ENCODE measurements at places on chromosomes 12 and 14. TPM values are rescaled to one million over a fixed set of nuclear protein-coding genes. Genes with fewer than 3 reads are reported as not detected.

DHRS4L2 gene
- 49.0 TPM for polyA plus RNA-seq

CD4 gene
- 30.7 TPM for polyA plus RNA-seq

DNA sequence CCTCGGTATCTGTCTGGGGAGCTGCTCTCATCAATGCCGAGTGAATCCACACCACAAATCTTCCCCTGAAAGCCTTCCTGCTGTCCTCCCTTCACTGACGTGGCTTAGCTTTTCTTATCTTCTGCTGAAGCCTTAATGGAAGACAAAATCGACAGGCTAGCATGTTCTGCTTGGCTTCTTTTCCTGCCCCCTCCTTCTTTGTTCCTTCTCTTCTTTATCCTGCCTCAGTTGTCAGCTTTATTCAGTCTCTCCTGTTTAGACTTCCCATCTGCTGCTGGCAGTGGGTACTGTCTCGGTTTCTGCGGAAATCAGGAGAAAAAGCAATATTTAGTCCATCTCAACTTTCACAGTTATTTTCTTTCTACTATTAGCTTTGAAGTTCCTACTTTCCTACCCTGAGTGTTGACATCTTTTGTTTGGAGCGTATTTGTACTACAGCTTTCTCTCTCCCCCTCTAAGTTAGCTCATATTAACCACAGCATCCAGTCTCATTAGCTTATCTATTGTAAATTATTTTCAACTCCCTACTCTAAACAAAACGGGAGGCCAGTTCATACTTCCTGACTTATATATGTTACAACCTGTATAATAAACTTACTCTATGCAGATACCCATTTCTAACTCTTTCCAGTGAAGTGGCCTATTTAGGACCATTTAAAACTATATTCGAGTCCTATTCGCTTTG is 226.0 kb downstream of the DACT1 start:
- no peak for DNase-seq

DNA sequence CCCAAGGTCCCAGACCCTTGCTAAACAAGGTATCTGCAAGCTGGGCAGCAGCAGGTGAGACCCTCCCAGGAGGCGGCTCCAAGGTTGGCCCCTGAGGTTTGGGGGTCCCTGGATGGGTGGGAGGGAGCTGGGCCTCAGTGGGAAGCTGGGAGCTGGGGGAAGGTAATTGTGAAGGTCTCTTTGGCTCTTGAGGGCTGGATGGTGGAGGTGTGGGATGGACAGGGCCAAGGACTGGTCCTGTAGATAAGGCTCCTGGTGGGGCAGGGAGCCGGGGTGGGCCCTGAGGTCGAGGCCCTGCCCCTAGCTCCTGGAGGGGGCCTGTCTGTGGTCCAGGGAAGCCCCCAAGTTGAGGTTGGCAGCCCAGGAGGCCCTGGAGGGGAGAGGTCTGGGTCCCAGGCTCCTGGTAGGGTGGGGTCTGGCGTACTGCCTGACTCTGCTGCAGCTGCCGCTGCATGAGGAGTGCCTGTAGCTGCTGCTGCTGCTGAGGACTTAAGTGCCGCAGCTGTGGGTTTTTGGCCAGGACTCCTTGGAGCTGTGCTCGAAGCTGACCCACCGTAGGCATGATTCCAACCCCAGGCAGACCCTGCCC is 13.1 kb upstream of the PRKAG1 start:
- DNase-seq, result no peak

GRCh38 chr14:28758253-28758884 is 8.2 kb upstream of the FOXG1 start:
- no peak for DNase-seq

DNA sequence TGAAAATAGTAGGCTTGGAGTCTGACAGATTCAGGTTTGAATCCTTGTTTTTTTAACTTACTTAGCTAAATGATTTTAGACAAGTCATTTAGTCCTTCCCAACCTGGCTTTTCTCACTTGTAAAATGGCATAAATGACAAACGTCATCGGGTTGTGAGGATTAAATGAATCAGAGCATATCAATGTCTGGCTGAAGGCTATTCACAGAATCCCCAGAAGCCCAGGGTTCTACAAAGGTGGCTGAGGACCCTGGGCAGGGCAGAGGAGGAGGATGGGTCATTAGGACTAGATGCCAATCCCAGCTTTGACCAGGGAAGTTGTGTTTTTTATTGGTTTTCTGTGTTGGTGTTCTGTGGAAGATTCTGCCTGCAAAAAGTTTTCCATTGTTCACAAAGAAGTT is 7.6 kb upstream of the PTPRB start:
- no peak for DNase-seq

PLA2G1B gene
- polyA plus RNA-seq, result 0.37 TPM

DNA sequence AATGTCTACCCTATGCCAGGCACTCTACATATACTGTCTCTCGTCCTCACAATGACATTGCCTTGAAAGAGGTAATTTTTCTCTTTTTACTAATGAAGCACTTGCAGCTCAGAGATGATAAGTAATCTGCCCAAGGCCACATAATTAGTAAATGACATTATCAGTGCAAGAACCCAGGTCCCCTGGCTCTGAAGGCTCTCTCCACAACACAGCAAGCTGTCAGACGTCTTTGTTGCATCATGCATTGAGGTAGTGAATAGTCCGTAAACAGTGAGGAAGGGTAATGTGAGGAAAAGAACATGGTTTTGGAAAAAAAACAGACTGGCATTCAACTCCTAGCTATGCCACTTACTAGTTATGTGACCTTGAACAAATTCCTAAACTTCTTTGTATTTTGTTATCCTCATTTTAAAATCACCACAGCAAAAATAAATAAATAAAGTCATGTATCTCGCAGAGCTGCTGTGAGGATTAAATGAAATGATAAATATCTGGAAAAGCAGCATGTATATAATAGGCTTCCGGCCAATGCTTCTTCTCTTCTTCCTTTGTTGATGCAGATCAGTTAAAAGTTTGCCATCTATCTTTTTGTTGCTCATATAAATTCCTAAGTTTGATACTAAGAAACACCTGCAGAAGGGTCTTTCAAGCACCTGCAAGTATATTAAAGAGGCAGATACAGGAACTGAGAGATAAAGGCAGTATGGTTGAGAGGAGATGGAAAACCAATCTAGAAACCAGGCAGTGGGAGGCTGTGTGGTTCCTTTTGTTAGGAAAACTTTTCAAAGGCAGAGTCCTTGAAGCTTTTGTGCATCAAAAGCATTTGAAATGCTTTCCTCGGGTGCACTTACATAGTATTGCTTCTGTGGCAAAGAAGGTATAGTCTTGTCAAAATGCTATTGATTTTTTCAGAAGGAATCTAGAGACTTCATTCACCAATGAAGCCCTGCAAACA is 82.8 kb downstream of the BTG1 start:
- DNase-seq, result no peak

FOXN4 gene
- polyA plus RNA-seq, result 1.5 TPM

DNA sequence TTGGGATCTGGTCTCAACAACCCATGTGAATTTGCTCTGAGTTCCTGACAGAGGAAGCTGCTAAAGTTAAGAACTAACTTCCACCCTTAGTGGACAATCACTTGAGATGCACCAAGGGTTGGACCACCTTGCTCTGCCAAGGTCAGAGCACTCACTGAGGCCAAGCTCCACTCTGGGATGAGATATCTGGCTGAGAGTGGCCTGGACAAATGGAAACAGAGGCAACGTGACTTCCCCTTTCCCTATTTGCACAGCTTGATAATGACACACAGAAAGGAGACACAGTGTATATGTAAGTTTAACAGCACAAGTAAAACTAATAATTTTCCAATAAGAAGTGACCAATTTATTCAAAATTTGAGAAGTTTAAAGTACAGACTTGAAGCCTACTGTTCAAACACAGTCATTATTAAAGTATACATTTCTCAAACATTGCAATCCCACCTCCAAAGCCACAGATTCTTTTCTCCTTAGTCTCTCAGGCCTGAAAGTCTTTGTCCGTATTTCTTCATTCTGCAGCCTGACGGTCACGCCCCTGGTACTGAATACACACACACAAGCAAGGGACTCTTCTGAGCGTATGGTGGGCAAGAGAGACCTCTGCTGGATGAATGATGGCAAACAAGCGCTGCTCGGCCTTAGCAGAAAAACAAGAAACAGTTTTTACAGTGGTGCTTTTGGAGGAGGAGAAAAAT is 28.6 kb downstream of the TMEM30B start:
- peak; percentile 59 for DNase-seq

DNA sequence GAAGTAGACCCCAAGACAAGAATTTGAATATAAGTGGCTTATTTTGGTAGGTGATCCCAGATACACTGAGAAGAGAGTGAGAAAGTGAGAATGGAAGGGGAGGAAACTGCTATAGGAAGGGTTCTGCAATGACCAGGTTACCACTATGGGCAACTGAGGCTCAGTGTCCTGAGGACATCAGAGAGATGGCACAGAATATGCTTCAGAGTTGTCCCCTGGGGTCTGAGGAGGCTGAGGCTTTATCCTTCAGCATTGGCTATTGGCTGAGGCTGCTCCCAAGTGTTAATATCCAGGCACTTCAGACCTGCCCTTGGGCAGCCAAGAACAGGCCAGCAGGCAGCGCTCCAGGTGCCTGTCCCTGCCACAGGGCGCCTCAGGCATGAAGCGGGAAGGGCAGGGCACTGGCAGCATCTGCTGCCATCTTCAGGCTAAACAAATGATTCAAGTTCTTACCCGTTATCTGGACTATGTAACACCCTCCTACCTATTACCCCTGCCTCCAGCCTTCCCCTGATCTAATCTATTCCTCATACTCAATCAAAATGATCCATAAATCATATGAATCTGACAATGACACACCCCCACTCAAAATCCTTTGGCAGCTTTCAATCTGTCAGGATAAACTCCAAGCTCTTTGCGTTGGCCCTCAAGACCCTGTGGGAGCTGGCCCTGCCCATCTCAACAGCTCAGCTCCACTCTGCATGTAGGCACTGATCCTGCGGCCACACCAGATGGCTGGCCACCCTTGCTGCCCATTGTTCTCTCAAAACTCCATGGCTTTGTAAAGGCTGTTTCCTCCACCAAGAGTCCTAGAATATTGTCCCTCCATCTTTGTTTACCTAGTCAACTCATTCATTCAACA is 42.4 kb downstream of the CKAP4 start:
- no peak for DNase-seq

GRCh38 chr14:63542231-63542999 is 762 bp downstream of the PPP2R5E start:
- DNase-seq, result no peak

SLC4A8 gene
- 3.4 TPM for polyA plus RNA-seq

SLC17A8 gene
- 0.50 TPM for polyA plus RNA-seq

DNA sequence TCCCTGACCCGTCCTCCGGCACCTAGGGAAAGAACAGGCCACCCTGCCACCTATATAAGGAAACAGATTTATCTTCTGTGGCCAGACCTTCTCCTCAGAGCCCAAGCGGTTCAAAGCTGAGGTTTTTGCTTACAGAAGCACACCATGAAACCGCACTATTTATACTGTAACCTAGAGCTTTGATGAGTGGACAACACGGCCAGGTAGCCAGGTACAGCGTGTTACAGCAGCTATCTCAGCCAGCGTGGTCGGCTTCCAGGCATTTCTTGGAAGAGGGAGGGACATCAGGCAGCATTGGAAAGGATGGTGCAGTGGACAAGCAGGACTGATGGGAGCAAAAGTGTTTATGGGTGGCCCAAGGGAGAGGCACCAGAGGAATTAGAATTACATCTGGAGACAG is 34.4 kb downstream of the TTC7B start:
- DNase-seq, result no peak

DNA sequence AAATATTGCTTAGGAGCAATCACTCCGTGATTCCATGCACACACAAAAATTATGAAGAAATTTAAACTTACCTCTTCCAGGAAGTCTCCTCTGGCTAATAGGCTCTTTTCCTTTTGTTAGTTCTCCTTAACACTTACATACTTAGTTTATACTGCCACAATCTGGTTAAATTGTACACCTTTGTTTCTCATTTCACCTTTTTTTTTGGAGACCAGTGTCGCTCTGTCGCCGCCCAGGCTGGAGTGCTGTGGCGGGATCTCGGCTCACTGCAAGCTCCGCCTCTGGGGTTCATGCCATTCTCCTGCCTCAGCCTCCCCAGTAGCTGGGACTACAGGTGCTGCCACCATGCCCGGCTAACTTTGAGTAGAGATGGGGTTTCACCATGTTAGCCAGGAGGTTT is 2.2 kb upstream of the ANKRD52 start:
- DNase-seq, result no peak

DNA sequence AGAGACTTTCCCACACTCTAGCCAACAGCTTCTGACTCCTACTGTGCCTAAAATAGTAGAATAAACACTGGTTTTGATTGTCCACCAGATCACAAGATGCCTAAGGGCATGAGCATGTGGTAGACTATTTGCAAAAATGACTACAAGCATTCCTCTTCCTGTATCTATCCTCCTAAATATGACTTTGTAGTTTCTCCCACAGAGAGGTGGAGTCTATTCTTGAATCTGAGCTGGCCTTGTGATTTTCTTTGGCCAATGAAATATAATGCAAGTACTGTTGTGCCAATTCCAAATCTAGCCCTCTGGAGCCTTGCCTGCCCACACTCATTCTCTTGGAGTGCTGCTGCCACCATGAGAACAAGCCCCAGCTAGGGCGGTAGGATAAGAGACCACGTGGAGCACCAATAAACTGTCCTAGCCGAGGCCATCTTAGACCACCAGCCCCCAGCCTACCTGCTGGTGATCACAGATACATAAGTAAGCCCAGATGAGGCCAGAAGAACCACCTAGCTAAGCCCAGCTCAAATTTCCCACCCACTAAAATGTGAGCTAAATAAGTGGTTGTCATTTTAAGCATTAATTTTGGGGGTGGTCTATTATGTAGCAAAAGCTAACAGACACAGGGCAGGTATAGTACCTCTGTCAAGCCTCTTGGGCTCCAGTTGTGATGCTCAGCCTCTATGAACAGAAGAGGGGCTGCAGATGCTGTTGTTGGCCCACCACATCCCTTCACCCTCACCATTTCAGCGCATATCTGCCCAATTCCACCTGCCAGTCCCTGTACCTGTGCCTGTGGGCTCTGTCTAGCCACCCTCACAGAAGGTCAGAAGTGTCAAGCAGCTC is 17.9 kb downstream of the ZFP36L1 start:
- DNase-seq, result no peak

DNA sequence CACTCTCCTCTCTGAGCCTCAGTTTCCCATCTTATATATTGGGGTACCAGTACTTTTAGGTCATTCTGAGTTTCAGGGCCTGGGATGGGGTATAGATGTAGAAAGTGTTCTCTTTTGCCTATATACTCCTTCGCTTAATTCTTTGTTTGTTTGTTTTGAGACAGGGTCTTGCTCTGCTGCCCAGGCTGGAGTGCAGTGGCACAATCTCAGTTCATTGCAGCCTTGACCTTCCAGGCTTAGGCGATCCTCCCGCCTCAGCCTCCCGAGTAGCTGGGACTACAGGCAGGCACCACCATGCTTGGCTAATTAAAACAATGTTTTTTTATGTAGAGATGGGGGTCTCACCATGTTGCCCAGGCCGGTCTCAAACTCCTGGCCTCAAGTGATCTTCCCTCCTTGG is 152.1 kb downstream of the AACS start:
- no peak for DNase-seq

GRCh38 chr14:61836184-61836583 is 74.0 kb downstream of the SNAPC1 start:
- DNase-seq, result no peak

SIX1 gene
- 8.3 TPM for polyA plus RNA-seq

ZNF891 gene
- 3.9 TPM for polyA plus RNA-seq

GRCh38 chr12:51820526-51821439 is 27.7 kb downstream of the FIGNL2 start:
- DNase-seq, result peak; percentile 72

- DNase-seq, result no peak
Measured at GRCh38 chr14:105412771-105413543, 6.7 kb upstream of the MTA1 start.

- DNase-seq, result no peak
Measured at GRCh38 chr12:80504389-80505163, 60.5 kb downstream of the PTPRQ start.

DPPA3 gene
- not detected for polyA plus RNA-seq
